Transverse colon (tissue), 4 donors: ENCODE measurements at places on chromosomes 2 and 18. TPM values are rescaled to one million over a fixed set of nuclear protein-coding genes. Genes with fewer than 3 reads are reported as not detected.

CD28 gene
- 1.5 TPM for total RNA-seq

NT5C1B gene
- not detected for total RNA-seq

SERPINB10 gene
- total RNA-seq: not detected

MEP1B gene
- total RNA-seq: 31.1 TPM

DNA sequence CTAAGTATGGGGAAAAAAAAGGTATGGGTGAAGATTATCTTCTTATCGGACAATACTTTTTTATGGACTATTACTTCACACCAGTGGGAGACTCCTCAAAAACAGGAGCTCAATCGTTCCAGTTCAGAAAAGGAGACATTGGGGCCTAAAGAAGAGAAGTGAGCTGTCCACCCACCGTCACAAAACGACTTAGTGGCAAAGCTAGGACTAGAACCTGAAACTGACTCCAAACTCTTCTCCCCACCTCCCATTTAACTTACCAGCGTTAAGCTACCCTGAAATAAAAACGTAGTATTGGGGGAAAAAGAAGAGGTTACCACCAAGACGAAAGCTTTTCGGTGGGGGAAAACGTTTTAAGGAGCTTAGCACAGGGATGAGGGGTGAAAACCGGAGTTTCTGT is 503 bp downstream of the GTF3C3 start:
- no peak for DNase-seq

GRCh38 chr2:110992886-110993285 is 127.8 kb upstream of the BCL2L11 start:
- DNase-seq: no peak

DNA sequence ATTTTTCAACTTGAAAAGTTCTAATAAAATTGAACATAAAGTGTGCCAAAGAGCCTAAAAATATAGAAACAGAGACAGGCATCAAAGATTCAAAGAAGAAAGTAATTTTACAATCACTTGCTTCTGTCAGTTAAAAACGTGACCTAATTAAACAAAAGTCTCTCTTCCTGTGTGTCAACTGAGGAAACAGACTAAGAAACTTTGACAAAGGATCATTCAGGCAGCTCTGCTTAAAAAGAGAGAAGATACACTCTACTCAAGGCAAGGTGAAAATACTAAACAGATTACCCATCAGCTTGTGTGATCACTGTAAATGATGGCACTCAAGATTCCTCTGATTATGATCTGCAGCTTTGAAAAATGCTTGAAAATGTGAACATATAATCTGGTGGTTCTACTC is 47.8 kb downstream of the DYM start:
- DNase-seq: no peak

DNA sequence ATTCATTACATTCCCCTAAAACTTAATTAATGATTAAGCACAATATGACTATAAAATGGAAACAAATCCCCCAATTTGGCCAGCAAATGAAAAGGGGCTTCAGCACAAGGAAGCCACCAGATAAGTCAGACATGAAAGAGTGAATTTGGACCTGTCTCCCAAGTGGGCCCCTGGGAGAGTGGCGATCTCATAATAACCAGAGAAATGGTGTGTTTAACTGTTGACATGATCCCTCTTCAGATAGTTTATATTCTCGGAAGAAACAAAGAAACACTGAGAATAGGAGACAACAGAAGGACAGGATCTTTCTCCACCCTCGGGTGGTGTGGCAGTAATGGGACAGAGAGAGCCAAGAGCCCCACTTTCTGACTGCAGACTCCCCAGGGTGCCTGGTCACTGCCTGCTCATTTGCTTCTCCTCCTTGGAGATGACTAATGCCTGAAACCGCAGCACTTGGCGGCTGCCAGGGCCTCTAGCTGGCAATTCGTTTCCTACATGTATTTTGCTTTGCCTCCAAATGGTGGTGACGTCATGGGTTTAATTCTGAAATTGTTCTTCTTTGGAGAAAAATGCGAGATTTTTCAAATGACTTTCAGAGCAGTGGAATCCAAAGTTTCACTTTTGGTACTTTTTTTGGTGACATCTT is 46.4 kb upstream of the SPP2 start:
- no peak for DNase-seq

DNA sequence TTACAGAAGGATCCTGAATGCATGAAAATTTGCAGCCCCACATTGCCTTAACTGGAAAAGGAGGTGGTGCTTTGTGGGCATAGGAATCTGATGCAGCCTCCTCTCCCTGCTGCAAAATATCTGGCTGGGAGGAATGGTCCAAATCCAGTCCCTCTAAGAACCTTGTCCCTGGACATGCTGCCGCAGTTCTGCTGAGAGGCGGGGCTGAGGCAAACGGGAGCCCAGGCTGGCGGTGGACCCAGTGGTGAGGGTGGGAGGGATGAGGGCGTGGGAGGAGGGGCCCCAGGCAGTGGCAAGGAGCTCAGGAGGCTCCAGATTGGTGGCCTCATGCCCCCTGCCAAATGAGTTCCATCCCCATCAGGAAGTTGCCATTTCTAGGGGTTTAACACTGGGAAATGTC is 36.2 kb downstream of the ZAP70 start:
- DNase-seq: no peak

- DNase-seq: peak; percentile 48
These were observed 1.4 kb downstream of the CYRIA start for GRCh38 chr2:16664052-16664731.

- no peak for DNase-seq
These were observed 39.1 kb downstream of the CRACDL start for GRCh38 chr2:98896944-98897343.

GRCh38 chr2:23574919-23575654 is 190.1 kb downstream of the KLHL29 start:
- no peak for DNase-seq

DNA sequence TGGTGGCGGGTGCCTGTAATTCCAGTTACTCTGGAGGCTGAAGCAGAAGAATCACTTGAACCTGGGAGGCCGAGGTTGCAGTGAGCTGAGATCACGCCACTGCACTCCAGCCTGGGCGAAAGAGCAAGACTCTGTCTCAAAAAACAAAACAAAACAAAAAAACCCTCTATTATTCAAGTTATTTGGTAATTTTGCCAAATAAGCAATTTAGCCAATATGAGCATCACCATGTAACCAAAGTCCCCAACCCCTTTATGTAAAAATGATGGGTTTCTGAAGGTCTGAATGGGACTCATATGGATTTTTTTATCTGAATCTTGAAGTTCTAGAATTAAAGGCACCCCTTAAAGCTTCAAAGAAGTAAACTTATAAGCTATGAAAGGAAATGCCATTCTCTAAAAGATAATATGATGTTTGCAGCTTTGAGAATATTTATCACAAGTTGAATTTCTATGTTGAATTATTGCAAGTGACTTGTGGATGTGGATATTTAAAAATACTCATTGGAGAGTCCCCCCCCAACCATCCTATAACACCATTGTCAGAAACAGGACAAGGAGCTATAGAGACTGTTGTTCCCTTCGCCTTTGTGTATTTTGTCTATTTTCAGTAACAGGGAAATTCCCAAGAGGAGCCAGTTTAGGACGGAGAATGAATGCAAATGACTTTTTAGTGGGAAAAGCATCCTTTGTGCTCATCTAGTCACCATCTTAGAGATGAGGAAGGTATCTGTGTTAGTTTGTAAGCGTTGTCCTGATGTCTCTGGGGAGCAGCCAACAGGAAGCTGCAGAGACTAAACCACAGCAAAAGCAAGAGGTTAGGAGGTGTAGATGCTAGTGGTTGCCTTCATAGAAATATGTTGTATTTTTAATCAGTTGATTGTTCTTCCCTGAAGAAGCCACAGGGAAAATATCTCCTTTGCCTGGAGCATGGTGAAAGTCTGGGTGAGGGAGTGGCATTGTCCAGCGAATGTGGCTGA is 68.3 kb downstream of the TET3 start:
- no peak for DNase-seq
